ENCODE measurements at places on chromosomes 1 and 21.
A peak's percentile ranks its signal among the peaks of the same experiment; 100 is the strongest.

GRCh38 chr1:26582836-26583460 is 53.4 kb downstream of the RPS6KA1 start:
- no peak overlapping the region for H3K27ac ChIP-seq
- H3K4me1 ChIP-seq = no peaks in the 10 kb centered on the region
- no peaks in the 10 kb centered on the region for H3K27me3 ChIP-seq
- DNase-seq = peak; percentile 61
- H3K4me3 ChIP-seq = no peak overlapping the region

DNA sequence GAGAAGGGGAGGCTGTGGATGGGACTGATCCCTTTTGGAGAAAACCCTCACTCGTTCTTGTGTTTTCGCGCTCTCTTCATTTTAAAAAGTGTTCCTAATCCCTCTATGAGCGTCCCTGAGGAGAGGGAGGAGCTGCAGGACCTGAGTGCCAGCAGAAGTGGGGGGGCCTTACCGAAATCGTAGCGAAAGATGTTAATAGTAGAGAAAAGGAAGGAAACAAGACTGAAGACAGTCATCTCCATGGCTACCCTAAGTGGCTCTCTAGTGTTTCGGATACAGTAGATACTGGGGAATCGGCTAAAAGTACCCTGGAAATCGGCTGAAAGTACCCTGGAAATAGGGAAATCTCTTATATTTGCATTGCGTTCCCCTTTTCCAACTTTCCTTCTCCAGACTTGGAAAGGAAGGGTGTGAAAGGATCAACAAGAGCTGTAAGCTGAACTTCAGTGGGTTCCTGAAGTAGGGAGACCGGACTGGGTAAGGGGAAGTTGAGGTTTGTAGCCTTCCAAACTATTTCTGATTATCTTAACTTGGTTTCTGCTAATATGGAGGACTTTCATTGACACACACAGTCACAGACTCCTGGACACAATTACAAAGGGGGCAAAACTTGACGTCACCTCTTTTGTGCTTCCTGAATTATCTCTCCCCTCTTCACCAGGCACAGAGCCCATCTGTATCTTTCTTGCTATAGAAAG is 486 bp upstream of the DSTYK start:
- H3K27ac ChIP-seq = peak overlapping the region; percentile 92
- peak overlapping the region; percentile 99 for H3K4me3 ChIP-seq
- no peak for DNase-seq
- no peaks in the 10 kb centered on the region for H3K36me3 ChIP-seq
- H3K4me1 ChIP-seq = no peaks in the 10 kb centered on the region

DNA sequence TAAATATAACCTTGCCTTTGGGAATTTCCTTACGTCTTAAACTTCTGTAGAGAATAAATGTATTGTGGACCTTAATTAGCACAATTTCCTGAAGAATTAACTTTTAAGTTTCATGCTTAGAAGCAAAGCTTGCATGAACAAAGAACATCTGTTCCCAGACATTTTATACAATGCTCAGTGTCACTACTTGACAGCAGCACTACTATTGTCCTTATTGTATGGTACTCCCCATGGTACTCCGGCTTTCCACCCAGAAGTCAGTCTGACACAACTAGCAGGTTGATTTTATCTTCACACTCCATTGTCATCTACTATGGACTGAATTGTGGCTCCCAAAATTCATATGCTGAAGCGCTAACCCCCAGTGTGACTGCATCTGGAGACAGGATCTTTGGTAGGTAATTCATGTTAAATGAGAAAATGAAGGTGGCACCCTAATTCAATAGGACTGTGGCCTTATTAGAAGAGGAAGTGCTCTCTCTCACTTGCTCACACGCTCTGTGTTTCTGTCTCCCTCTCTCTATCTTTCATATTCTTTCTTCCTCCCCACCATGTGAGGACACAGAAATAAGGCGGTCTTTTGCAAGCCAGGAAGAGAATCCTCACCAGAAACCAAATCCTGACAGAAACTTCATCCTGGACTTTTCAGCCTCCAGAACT is 10.7 kb upstream of the OR2B11 start:
- H3K4me1 ChIP-seq = no peaks in the 10 kb centered on the region
- no peak for DNase-seq
- no peaks in the 10 kb centered on the region for H3K27me3 ChIP-seq

DNA sequence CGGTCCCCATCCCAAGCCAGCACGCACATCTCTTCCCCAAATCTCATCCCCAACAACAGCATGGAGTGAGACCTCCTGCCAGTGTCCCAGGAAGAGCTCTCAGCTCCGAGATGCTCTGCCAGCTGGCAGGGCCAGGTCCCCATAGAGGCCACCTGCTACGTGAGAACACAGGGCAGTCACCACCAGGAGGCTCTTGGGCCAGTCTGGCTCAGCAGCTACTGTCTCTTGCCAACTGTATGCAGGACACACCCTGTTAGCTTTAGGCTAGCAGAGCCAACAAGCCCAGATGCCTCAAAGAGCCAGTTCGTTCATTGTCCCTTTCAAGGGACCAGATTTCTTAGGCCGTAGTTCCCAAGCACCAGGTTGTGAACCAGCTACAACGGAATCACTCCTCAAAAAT is 36.9 kb downstream of the FBXO2 start:
- no peaks in the 10 kb centered on the region for H3K27me3 ChIP-seq
- no peak overlapping the region for H3K27ac ChIP-seq
- no peaks in the 10 kb centered on the region for H3K36me3 ChIP-seq
- DNase-seq = no peak
- peaks cover 3% of the 10 kb centered on the region for H3K4me1 ChIP-seq
- H3K4me3 ChIP-seq = no peak overlapping the region

- no peak overlapping the region for H3K27ac ChIP-seq
- H3K4me1 ChIP-seq = no peaks in the 10 kb centered on the region
- H3K27me3 ChIP-seq = no peaks in the 10 kb centered on the region
- DNase-seq = peak; percentile 13
- no peak overlapping the region for H3K4me3 ChIP-seq
These were observed 393.4 kb downstream of the MATN1 start for GRCh38 chr1:30329802-30330557.

GRCh38 chr1:29444081-29444715 is 207.9 kb downstream of the PTPRU start:
- no peak overlapping the region for H3K27ac ChIP-seq
- no peaks in the 10 kb centered on the region for H3K4me1 ChIP-seq
- no peaks in the 10 kb centered on the region for H3K36me3 ChIP-seq
- H3K4me3 ChIP-seq = no peak overlapping the region
- DNase-seq = no peak

GRCh38 chr1:67684526-67685066 is 405 bp upstream of the GADD45A start:
- H3K4me3 ChIP-seq = peak overlapping the region; percentile 83
- H3K36me3 ChIP-seq = peaks cover 15% of the 10 kb centered on the region
- peak overlapping the region; percentile 51 for H3K27ac ChIP-seq
- no peak for DNase-seq

- DNase-seq = no peak
- H3K4me3 ChIP-seq = no peak overlapping the region
These were observed 57.8 kb upstream of the ID3 start for GRCh38 chr1:23617084-23617521.

DNA sequence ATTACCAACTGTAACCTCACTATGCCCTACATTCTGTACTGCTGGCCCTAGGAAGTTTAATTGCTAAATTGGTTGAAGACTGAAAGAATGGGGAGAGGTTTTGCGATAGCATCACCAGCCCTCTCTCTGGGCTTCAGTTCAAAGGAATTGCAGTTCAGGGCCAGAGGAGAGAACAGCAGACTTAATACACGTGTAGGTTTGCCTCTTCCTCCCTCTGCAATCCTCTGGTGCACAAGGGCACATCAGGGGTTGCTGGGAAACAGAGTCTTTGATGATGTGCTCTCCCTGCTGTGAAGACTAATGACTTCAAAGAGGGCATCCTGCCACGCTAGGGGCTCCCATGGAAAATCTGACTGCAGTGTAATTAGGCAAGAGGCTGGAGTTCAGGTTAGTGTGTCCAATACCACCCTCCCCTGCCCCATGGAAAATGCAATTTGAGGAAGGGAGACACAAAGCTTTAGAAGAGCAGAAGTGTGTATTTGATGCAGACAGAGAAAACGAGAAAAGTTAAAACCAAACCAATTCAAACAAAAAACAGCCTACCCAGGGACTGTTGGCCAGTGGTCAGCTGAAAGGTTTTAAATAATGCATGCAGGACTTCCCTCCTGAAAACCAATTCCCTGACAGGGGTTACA is 167.9 kb downstream of the ASTN1 start:
- DNase-seq = no peak
- H3K27me3 ChIP-seq = no peaks in the 10 kb centered on the region
- H3K36me3 ChIP-seq = no peaks in the 10 kb centered on the region
- no peaks in the 10 kb centered on the region for H3K4me1 ChIP-seq
- no peak overlapping the region for H3K4me3 ChIP-seq

DNA sequence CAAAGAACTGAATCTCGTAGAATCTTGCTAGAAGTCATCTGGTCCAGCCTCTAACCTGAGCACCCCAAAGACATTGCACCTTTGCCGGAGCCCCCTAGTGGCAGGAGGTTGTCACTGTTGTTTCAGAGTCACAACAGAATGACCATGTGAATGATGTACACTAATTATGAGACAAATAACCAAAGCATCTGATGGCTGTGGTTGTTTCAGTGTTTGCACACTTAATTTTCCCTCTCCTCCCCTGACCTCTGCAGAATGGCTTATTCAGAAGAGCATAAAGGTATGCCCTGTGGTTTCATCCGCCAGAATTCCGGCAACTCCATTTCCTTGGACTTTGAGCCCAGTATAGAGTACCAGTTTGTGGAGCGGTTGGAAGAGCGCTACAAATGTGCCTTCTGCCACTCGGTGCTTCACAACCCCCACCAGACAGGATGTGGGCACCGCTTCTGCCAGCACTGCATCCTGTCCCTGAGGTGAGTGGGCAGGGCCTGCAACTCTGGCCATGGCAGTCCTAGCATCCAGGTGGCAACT is 26.4 kb downstream of the TRAF5 start:
- H3K4me3 ChIP-seq = no peak overlapping the region
- no peak overlapping the region for H3K27ac ChIP-seq
- H3K36me3 ChIP-seq = peaks cover 6% of the 10 kb centered on the region
- H3K4me1 ChIP-seq = no peaks in the 10 kb centered on the region

DNA sequence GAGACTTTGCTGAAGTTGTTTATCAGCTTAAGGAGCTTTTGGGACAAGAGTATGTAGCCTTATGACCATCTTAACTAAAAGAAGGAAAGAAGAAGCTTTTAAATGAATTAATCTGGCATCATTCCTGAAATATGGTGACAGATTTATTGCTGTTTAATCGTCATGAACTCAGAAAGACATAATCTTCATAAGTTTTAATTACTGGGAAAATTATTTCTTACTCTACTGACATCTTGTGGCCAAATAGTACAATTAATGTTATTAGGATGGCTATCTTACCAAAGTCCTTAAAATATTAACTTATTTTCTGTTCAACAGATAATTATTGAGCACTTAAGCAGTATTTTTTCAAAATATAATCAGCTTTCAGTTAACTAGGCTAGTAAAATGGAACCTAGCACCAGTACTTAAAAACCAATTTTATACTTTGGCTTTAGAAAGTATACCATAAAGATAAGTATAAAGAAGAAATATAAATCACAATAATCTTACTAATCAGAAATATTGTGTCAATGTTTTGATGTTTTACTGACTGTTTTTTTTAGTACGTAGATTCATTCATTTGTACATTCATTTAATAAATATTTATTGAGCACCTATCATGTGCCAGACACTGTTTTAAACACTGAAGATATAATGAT is 34.7 kb upstream of the GPR25 start:
- H3K27me3 ChIP-seq = no peaks in the 10 kb centered on the region
- no peaks in the 10 kb centered on the region for H3K4me1 ChIP-seq
- H3K36me3 ChIP-seq = peaks cover 9% of the 10 kb centered on the region

DNA sequence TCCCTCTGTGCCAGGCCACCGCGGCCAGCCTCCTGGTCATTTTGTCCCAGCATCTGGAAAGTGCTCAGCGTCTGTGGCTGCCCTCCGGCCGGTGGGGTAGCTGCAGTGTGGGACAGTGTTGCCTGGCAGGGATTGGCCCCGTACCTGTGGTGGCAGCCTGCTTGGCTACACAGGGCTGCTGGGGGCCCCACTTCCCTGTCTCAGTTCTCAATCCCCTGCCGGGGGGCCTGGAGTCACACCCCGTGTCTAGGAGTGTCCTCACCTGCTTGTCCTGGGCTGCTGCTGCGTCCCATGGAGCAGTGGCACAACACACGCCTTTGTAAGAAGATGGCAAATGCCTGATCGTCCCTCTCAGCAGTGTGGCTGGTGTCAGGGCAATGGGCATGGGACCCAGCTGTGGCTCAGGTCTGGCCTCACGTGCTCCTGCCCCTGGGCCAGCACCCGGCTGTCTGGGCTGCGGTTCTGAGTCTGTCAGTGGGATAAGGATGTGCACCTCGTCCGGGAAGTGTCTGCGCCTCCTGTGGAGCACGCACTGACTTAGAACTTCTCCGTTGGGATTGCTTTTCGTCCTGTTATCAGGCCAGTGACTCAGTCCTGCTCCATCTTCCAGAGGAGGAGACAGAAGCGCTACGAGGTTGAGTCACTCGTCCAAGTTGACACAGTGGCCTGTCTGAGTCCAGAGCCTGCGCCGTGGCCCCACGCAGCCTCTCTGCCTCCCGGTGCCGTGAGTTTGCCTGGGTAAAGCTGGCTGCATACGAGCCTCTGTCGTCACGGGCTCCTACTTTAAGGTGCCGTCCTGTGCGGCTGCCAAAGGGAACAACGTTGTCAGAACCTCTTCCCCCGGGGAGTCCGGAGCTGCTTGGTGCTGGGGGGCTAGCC is 41.0 kb downstream of the CRYAA start:
- DNase-seq = peak; percentile 74
- no peaks in the 10 kb centered on the region for H3K4me1 ChIP-seq
- H3K27me3 ChIP-seq = no peaks in the 10 kb centered on the region

DNA sequence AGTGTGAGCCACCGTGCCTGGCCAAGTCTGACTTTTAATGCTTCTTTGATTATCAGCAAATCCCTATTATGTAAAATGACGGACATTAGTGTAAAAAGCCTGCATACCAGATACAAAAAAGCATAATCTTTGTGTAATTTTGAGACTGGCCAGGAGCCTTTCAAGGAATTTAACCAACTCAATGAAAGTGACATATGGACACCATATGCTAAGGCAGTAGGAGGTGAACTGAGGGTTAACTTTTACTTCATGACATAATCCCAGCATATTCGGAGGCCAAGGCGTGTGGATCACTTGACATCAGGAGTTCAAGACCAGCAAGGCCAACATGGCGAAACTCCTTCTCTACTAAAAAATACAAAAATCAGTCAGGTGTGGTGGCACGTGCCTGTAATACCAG is 94.6 kb downstream of the EIF4G3 start:
- H3K27ac ChIP-seq = no peak overlapping the region
- no peak overlapping the region for H3K4me3 ChIP-seq
- H3K4me1 ChIP-seq = no peaks in the 10 kb centered on the region
- H3K36me3 ChIP-seq = peaks cover 8% of the 10 kb centered on the region
